T-helper 1 cell (primary cell): ENCODE measurements at places on chromosomes 4 and X.

GRCh38 chr4:144572660-144573059 lies 73.3 kb upstream of the HHIP start:
- DNase-seq, result no peak

- no peak for DNase-seq
Measured at GRCh38 chr4:186294160-186294559, 28.2 kb downstream of the F11 start.

DNA sequence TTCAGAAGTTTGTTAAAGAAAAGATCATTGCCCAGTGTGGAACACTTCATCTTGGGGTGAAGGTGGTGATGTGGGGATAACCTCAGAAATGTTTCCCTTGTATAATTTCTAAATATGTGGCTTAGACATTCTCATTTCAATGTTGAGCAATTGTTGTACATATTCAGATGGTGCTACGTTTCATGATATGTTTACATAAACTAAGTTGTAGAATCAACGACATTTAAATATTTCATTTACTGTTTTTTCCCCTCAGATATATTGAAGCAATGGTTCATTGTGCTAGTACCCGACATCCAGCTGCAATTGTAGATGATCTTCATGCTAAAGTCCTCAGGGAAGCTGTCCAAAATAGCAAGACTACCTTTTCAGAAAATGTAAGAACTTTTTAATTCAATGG lies 92.6 kb downstream of the BLTP1 start:
- DNase-seq, result no peak

DNA sequence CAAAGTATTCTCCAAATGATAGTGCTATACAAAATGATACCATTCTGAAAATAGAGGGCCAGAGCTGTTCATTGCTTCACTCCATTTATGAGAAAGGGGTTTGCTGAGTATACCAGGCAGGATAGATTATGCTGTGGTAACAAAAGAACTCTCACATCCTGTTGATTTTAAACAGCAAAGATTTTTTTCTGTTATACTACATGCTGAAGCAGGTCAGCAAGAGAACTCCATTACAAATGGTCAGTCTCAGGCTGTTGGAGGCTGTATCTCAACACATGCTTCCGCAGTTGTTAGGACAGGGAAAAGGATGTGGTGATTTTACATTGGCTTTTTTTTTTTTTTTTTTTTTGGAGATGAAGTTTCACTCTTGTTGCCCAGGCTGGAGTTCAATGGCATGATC lies 13.7 kb upstream of the KLHL5 start:
- DNase-seq, result no peak

GRCh38 chr4:38273407-38273806 lies 313.2 kb downstream of the PTTG2 start:
- no peak for DNase-seq

DNA sequence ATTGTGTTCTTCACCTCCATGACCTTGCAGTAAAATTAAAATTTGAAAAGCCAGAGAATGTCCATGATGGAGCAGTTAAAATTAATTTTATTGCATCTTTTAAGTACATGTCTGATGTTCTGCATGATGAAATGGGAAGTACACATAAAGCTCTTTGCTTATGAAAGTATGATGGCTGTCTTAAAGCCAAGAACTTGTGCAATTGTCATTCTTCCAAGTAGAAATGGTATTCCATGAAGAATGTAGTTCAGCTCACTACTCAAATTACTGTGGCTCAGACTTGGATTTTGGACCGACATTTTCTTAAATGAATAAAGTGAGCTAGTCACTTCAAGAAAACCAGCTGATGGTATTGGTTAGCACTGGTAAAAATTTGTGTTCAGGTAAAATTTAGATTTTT lies 161.7 kb upstream of the CXCL13 start:
- DNase-seq, result no peak

- DNase-seq, result no peak
Measured at GRCh38 chr4:184515606-184516005, 41.3 kb upstream of the IRF2 start.

DNA sequence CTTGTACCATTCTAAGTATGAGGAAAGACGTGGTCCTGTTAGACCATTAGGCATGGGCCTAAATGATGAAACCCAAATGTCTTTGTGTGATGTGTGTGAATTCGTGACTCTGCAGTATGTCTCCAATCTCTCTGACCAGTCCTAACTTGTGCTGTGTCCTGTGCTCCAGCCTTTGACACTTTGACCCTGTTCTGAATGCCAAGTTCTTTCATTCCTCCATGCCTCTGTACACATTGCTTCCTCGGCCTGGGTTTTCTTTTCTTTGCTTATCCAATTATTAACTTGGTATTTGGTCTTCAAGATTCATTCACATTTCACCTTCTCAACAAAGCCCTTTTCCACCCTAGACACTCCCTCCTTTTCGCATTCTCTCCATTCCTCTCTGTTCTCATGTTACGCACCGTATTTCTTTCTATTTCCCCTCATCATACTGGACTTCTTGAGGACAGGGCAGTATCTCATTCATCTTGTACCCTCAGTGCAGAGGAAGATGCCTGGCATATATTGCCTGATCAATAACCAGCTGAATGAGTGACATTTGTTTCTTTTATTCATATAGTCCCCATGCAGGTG lies 138.7 kb downstream of the F11 start:
- no peak for DNase-seq

- no peak for DNase-seq
Measured at GRCh38 chr4:46270986-46271596, 118.8 kb downstream of the GABRA2 start.

DNA sequence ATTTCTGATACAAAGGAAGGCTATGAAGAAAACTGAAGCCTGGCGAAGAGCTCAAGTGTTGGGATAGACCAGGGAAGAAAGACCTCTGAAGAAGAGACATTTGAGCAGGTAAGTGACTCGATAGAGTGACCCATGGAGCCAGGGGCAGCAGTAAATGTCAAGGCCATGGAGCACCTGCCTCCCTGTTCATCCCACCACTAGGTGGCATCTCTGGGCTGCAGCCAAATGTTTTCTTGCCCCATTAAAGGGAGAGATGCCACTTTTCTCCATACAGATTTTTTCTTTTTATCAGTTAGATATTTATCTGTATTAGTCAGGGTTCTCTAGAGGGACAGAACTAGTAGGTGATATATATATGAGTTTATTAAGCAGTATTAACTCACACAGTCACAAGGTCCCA lies 4.9 kb upstream of the ZNF81 start:
- peak; percentile 48 for DNase-seq

- DNase-seq, result no peak
Measured at GRCh38 chr4:145388043-145388442, 93.6 kb upstream of the SMAD1 start.

DNA sequence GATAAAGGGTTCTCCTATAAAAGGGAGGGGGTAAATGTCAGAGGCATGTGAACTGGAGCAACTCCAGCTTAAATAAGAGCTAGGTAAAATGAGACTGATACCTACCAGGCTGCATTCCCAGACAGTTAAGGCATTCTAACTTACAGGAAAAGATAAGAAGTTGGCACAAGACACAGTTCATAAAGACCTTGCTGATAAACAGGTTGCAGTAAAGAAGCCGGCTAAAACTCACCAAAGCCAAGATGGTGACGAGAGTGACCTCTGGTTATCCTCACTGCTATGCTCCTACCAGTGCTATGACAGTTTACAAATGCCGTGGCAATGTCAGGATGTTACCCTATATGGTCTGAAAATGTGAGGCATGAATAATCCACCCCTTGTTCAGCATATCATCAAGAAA lies 13.1 kb upstream of the SULT1B1 start:
- DNase-seq, result no peak

GRCh38 chr4:158809611-158810486 lies 41.0 kb downstream of the FNIP2 start:
- no peak for DNase-seq

DNA sequence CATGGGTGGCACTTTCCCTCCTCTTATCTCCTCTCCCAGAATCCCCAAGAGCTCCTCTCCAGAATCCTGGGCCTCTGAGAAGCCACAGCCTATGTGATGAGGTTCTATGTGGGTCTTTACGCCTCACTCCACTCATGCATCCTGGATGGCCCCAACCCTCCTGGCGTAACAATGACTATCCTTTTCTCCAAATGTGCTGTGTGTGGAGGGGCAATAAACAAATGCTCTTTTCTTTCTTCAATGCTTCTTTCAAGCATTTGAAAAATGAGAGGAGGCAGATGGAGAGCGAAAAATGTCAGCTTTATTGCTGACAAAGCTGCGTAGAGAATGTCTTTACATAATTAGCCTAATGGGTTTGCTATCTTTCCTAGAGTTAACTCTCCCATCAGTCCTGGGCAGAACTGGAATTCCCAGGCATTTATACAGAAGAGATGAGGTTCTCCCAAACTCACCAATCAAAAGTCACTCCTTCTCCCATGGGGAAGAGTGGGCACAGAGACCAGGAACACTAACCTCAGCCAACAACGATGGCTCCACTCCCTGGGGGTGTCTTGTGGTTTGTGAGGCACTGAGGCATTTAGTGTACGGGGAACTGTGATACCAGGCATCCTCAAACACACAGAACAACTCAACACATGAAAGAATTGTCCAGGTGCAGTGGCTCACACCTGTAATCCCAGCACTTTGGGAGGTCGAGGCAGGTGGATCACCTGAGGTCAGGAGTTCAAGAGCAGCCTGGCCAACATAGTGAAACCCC lies 118.9 kb upstream of the SLC34A2 start:
- no peak for DNase-seq

- no peak for DNase-seq
Measured at GRCh38 chrX:43140582-43140981, 362.6 kb upstream of the PPP1R2C start.

GRCh38 chrX:10048707-10049106 lies 81.5 kb downstream of the CLDN34 start:
- no peak for DNase-seq

GRCh38 chr4:169757575-169758184 lies at the start of gene HPF1:
Gene HPF1 (minus strand): TSS chr4:169757944. CDS start chr4:169757877, 67 bp downstream.
- DNase-seq, result peak; percentile 88

DNA sequence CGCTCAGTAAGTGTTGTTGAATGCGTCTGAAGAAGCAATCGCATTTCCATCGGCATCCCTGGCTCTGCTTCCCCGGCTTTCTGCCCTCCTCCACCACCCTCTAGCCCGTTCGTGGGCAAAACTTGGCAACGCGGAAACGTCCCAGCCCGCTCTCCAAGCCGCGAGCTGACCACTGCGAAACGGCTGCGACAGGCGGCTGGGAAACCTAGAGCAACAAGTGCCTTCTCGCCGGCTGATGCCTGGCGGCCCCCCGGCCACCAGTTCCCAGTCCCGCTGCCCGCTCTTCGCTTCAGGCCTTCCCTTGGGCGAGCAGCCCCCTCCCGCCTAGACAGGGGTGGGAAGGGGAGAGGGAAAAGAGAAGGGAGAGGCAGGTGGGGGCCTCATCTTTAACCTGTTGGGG lies 837 bp downstream of the CITED1 start:
- no peak for DNase-seq

- no peak for DNase-seq
Measured at GRCh38 chrX:109845996-109846395, 112.9 kb upstream of the ACSL4 start.

GRCh38 chr4:81896936-81897335 lies 425.2 kb upstream of the RASGEF1B start:
- DNase-seq, result no peak

- no peak for DNase-seq
Measured at GRCh38 chr4:53748328-53748772, 157.1 kb upstream of the LNX1 start.
